HT1080 (cell line): ENCODE measurements at places on chromosomes 16 and 17. TPM values are rescaled to one million over a fixed set of nuclear protein-coding genes. Genes with fewer than 3 reads are reported as not detected.

BCO1 gene
- total RNA-seq, result not detected in 2 replicates

- DNase-seq, result no peak
Measured at GRCh38 chr17:67520916-67521774, 144.1 kb downstream of the PITPNC1 start.

KRTAP9-4 gene
- total RNA-seq, result not detected in 2 replicates

GRCh38 chr16:729768-730665 is 3.1 kb downstream of the HAGHL start:
- DNase-seq, result no peak

GRCh38 chr17:9821921-9822320 is at the start of gene GSG1L2:
TSS of gene GSG1L2 (minus strand) at chr17:9822079. CDS start at chr17:9822071, 8 bp downstream.
- DNase-seq, result no peak

DNA sequence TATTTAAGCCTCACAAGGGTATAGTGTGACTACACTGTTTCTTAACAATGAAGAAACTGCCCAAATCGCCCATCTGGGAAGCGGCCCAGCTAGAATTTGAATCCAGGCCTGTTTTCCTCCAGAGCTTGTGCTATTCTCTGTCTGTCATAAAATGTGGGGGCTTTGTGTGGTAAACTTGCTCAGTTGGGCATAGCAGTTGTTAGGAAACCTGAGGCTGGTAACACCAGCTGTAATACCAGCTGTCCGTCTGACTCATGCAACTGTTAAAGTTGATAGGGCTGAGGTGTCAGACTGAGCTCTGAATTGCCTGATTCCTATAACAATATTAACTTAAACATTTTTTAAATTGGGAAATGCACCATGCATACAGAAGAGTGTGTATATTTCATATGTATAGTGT is 9.3 kb downstream of the NOD2 start:
- DNase-seq, result peak; percentile 17

DNA sequence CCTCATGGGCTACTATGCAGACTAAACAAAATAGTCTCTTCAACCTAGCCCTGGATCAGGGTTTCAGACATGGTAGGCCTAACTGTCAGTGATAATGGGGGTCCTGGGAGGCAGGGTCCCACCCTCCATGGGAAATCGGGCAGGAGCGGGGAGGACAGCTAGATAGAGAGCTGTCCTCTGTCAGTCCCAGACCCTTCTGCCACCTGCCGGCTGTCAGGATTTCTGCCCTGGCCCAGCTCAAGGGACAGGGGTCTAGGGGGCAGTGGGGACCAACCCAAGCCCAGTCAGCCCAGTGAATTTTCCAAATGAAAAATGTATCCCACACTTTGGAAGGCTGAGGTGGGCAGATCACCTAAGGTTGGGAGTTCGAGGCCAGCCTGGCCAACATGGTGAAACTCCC is 5.3 kb downstream of the CA7 start:
- DNase-seq, result no peak

DNA sequence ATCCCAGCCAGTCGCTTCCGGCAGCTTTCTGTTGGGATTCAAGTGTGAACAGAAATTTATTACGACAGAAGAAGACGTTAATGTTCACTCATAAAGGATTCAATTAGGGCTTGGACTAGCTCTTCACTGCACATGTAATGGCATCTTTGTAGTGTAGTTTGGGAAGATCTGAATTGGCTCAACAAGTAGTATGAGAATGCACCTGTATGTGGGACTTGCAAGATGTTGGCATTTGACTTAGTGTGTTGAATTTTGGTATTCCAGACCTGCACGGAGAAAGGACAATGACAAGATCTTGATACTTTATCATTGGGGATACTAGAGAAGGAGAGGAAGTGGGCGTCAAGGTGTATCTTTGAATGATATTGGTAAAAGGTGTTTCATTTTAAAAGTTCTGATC is 1.2 kb downstream of the PSMD11 start:
- no peak for DNase-seq

- no peak for DNase-seq
Measured at GRCh38 chr17:21214777-21215541, 998 bp upstream of the TMEM11 start.

TSPOAP1 gene
- 1.8 and 2.3 TPM in 2 replicates for total RNA-seq

RNF112 gene
- total RNA-seq, result 0.27 TPM in 1 of 2 replicates, not detected in the other

ZNF750 gene
- total RNA-seq, result not detected in 2 replicates

DNA sequence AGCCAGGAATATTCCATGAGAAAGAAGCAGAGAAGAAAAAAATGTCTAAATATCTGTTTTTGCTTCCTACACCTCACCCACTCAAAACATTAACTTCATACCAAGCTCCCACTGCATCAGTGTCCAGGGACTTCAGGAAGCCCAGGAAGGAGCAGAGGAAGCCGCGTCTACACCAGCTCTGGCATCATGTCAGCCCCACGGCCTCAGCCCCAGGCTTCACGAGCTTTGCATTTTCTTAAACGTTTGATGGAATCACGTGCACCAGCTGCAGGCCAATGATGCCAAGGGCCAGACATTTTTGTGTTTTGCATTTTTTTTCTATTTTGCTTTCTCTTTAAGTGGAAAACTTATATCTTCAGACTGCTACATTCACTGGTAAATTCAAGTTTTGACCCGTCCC is 48.6 kb downstream of the CDRT4 start:
- DNase-seq, result no peak

DNA sequence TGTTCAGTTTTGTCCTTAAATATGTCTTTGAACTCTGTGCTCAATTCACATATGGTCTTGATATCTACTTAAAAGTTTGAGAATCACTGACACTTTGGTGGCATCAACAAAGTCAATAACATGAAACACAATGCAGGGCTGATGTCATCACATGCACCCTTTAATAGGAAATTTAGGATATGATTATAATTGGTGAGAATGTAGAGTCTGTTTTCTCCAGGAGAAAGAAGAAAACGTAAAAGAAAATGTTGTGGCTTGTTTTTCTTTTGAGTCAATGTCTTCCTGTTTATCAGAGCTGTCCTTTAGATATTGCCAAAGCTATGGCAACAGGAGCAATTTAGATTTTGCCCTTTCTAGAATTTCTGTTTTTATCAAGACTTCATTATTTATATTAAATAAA is 396.9 kb downstream of the CDH13 start:
- DNase-seq, result no peak

OR4D1 gene
- not detected in 2 replicates for total RNA-seq

DNA sequence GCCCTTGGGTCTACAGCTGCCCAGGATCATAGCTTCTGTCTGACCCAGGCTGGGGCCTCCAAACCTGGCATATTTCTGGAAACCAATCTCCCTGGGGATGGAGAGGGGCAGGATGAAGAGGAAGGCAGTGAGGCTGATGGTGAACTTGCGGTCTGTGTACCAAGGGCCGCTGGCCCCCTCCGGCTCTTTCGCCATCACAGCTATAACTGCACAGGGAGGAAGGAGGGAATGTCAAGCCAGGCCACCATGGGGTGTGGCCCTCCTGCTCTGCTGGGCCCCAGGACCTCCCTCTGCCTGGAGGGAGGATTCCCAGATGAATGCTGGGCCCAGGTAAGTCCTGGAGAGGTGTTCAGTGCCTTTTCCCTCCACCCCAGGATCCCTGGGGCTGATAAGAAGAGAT is 6.3 kb downstream of the SLC38A7 start:
- no peak for DNase-seq

GRCh38 chr17:39213852-39214251 is 11.9 kb downstream of the STAC2 start:
- peak; percentile 82 for DNase-seq

GRCh38 chr16:69286941-69287713 is 24.0 kb upstream of the VPS4A start:
- peak; percentile 32 for DNase-seq

UNC45B gene
- not detected in 2 replicates for total RNA-seq

TRIM65 gene
- 36.0 and 36.9 TPM in 2 replicates for total RNA-seq

DHRS7C gene
- not detected in 2 replicates for total RNA-seq

GRCh38 chr16:79131321-79132075 is 469.0 kb downstream of the MAF start:
- no peak for DNase-seq

GRCh38 chr16:66144641-66145040 is 221.8 kb upstream of the CDH5 start:
- no peak for DNase-seq

KRT13 gene
- total RNA-seq, result not detected in 2 replicates

LGALS9 gene
- total RNA-seq, result 0.33 and 0.68 TPM in 2 replicates

MGRN1 gene
- 13.3 and 24.0 TPM in 2 replicates for total RNA-seq

VAT1L gene
- total RNA-seq, result 1.8 and 2.0 TPM in 2 replicates

DNA sequence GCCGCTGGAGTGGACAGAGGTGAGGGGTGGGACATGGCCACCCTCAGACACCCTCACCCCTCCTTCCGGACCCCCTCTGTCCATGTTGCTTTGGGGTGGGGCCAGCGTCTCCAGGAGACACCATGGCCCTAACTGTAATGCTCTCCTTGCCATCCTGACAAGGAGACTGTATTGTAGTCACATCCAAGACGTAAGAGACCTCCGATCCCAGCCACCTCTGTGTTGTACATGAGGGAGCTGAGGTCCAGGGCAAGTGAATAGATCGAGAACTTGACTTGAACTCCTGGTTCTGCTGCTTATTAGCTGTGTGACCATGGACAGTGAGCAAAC is 30.2 kb downstream of the POLR3E start:
- no peak for DNase-seq

- no peak for DNase-seq
Measured at GRCh38 chr17:63519972-63520882, 2.9 kb upstream of the KCNH6 start.

- DNase-seq, result no peak
Measured at GRCh38 chr17:67216578-67217320, 28.2 kb downstream of the HELZ start.

DNA sequence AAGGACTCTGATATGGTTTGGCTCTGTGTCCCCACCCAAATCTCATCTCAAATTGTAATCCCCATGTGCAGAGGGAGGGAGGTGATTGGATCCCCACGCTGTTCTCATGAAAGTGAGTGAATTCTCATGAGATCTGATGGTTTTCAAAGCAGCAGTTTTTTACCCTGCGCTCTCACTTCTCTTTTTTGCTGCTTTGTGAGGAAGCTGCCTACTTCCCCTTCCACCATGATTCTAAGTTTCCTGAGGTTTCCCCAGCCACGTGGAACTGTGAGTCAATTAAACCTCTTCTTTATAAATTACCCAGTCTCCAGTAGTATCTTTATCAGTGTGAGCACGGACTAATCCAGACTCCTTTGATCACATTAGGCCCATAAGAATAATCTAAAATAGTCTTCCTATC is 719.7 kb upstream of the CDH8 start:
- no peak for DNase-seq

DNA sequence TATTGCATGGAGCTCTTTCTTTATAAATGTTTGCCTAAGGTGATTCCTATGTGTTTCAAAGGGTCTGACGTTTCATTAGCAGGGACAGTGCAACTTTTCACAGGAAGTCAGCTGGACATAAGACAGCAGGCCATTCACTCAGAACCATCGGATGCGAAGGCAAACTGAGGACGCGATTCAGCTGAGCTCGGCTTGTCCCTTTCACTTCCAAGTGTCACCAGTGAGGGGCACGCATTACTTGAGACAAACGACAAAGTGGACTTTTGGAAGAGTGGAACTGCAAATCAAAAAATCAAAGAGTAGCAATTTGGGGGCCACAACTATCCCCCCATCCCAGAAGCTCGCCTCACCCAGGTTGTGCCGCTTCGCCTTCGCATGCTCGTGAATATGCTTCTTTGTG is 14.6 kb downstream of the USP22 start:
- DNase-seq, result no peak

DNA sequence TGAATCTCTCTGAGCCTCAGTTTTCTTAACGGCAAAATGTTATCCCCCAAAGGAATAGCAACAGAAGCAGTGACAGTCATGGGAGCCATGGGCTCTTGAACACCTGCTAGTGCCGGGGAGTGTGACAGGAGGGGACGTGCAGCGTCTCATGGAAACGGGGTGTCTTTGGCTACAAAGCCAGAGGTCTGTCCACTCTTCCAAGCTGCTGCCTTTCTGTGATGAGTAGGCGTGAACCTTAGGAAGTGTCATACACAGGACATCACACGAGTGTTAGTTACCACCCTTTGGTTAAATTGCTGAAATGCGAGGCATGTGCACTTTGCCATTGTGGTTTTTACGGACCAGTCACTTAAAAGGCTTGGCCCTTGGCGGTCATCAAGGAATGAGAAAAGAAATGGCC is 93.4 kb downstream of the IRF8 start:
- DNase-seq, result no peak

GRCh38 chr17:82384051-82384729 is 12.6 kb downstream of the UTS2R start:
- no peak for DNase-seq

DNA sequence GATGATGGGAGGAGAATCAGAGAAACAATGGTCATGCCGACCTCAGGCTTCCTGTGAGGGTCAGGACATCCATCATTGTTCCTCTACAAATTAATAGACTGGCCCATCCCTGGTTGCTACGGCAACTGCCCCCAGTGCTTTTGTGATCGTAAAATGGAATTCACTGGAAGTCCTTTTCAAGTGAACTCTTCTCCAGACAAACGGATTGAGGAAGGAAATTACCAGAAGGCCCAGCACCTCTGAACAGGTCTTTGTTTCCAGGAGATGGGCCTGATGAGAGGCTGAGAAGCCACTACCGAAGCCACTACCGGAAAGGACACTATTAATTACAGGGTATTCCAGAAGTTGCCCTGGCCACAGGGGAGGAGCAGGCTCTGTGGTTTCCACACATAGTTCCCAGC is 126.0 kb downstream of the MGAT5B start:
- DNase-seq, result peak; percentile 3

DNA sequence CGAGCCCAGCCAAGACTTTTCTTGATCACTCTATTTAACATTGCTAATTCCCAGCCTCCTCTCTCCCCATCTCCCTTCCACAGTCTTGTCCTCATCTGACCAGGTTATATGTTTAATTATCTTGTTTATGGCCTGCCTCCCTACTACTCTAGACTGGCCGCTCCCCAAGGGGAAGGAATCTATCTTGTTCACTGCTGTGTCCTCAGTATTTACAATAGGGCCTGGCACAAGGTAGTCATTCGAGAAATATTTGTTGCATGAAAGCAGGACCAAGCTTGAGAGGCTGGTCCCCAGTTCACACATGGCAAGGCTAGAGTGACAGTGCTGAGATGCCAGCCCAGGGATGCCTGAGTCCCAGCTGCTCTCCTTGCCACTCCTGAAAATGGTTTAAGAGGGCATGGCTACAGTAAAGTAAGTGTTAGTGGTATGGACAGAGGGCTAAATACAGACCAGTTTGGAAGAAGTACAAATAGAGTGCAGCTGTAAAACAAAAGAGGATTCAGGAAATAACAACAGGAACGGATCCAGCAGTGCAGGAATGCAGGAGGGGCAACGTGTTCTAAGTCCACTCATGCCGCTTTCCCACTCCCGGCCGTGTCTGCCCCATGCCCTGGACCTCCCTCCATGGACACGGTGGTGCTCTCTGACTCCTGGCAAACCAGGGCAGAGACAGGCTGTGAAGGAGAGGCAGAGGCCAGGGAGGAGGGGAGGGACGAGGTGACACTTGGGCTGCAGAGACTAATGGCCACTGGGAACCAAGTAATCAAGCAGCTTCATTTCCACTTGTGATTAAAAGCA is 65.6 kb downstream of the TOM1L2 start:
- DNase-seq, result no peak

GRCh38 chr16:69781118-69781517 is 19.0 kb downstream of the WWP2 start:
- DNase-seq, result no peak
